ENCODE measurements at places on chromosomes 2 and 18. TPM values are rescaled to one million over a fixed set of nuclear protein-coding genes. Genes with fewer than 3 reads are reported as not detected.

- DNase-seq: no peak
- H3K36me3 ChIP-seq: peaks cover 37% of the 10 kb centered on the region
- no peaks in the 10 kb centered on the region for H3K4me1 ChIP-seq
- H3K27ac ChIP-seq: no peak overlapping the region
These were observed 75.6 kb upstream of the TACR1 start for GRCh38 chr2:75274936-75275335.

- H3K4me3 ChIP-seq: no peak overlapping the region
- H3K36me3 ChIP-seq: no peaks in the 10 kb centered on the region
- no peak for DNase-seq
- H3K27me3 ChIP-seq: no peaks in the 10 kb centered on the region
These were observed 86.9 kb downstream of the EHBP1 start for GRCh38 chr2:62792408-62792807.

- no peaks in the 10 kb centered on the region for H3K4me1 ChIP-seq
- DNase-seq: no peak
- H3K27me3 ChIP-seq: no peaks in the 10 kb centered on the region
- peaks cover 25% of the 10 kb centered on the region for H3K36me3 ChIP-seq
- no peak overlapping the region for H3K27ac ChIP-seq
These were observed 13.6 kb downstream of the DCAF17 start for GRCh38 chr2:171447675-171448074.

DNA sequence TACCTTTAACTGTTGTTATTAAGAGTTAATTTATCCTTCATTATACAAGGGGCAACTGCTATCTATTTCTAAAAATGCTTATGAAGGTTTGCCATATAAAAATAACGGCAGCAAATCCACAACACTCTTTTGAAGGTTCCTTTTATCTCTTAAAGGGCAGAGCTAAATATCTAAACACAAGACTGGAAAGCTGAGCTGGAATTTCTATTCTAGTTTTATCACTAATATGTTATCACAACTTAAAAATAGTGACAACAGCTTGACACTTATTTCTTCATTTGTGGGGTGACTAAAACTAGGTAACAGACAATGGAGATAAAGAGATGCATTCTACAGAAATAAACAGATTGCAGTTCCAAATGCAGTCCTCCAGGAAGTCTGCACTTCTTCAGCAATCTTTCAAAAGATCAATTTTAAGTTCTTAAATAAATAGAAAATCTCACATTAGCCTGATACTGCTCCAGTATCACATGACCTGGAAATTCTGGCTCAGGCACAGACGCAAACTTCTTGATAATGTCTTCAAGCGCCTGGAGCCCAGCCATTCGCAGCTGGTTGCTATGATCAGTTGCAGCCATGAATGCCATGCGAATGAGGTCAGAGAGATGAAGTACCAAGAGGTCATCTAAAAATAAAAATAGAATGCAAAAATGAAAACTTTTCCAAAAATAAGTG, 54.0 kb upstream of the STRN start:
- H3K27ac ChIP-seq: no peak overlapping the region
- DNase-seq: no peak
- no peaks in the 10 kb centered on the region for H3K4me1 ChIP-seq
- no peak overlapping the region for H3K4me3 ChIP-seq
- no peaks in the 10 kb centered on the region for H3K27me3 ChIP-seq
- peaks cover 18% of the 10 kb centered on the region for H3K36me3 ChIP-seq

DNA sequence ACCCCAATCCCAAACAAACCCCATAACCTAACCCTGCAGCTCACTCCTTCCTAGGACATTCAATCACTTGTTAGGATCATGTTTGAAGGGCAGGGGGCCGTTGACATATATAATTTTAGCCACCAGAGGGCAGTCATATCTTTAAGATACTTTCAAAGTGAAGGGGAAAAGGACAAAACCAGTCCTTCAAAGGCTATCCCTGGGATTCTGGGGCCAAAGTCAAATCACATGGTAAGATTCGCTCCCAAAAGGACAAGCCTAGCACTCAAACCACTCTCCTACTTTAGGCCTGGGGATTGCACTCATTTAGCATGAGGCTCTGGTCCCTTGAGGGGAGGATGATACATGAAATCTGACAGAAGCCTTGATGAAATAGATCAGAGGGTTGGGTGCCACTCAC, 44.6 kb downstream of the HAUS1 start:
- H3K27ac ChIP-seq: peak overlapping the region; percentile 65
- peak; percentile 73 for DNase-seq

The GKN2 gene
- not detected for total RNA-seq

DNA sequence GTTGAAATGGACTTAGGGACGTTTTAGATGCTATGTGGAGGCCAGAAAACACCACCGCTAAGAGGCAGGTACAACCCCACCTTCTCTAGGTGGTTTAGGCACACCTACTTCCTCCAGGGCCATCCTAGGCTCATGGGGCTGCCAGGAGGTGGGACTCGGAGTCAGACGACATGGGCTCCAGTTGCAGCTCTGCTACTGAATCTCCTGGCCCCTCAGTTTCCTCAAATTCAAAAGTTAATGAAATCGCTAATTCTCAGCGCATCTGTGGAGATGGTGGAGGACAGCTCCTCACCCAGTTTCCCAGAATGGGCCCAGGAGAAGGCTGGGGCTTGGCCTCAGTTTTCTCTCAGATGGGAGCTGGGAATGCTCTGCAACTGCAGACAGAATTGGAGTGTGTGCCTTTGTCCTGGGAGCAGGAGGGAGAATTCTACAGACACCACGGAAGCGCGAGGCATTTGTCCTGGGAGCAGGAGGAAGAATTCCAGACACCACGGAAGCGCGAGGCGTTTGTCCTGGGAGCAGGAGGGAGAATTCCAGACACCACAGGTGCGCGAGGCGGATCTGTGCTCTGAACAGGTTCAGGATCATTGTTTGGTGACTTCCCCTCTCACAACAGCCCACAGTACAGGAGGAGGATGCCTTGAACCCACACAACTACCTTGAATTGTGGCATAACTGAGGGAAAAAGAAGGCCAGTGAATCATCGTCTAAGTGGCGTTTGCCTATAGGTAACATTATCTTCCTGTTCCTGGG, 103.7 kb upstream of the PXDN start:
- H3K27me3 ChIP-seq: peaks cover 8% of the 10 kb centered on the region
- no peak overlapping the region for H3K4me3 ChIP-seq
- DNase-seq: no peak
- no peaks in the 10 kb centered on the region for H3K36me3 ChIP-seq

The HOXD1 gene
- total RNA-seq: not detected

- no peak overlapping the region for H3K4me3 ChIP-seq
- H3K36me3 ChIP-seq: no peaks in the 10 kb centered on the region
- DNase-seq: no peak
- H3K4me1 ChIP-seq: no peaks in the 10 kb centered on the region
- H3K27ac ChIP-seq: no peak overlapping the region
These were observed 475.3 kb downstream of the RIT2 start for GRCh38 chr18:42640160-42640559.

- H3K27me3 ChIP-seq: peaks cover 5% of the 10 kb centered on the region
- no peaks in the 10 kb centered on the region for H3K4me1 ChIP-seq
- no peak overlapping the region for H3K27ac ChIP-seq
- DNase-seq: no peak
These were observed 82.3 kb downstream of the MYCN start for GRCh38 chr2:16022548-16023240.

The OXER1 gene
- 0.40 TPM for total RNA-seq

GRCh38 chr2:6952101-6952500, 34.9 kb downstream of the RNF144A start:
- no peaks in the 10 kb centered on the region for H3K27me3 ChIP-seq
- H3K27ac ChIP-seq: no peak overlapping the region
- no peak overlapping the region for H3K4me3 ChIP-seq
- peaks cover 11% of the 10 kb centered on the region for H3K36me3 ChIP-seq
- DNase-seq: no peak

The TNP1 gene
- total RNA-seq: not detected

The CHRND gene
- total RNA-seq: not detected

GRCh38 chr18:57480733-57481132, 45.6 kb downstream of the ONECUT2 start:
- H3K4me3 ChIP-seq: no peak overlapping the region
- DNase-seq: no peak
- no peak overlapping the region for H3K27ac ChIP-seq
- no peaks in the 10 kb centered on the region for H3K36me3 ChIP-seq

The SLC9A4 gene
- not detected for total RNA-seq

The CFAP65 gene
- not detected for total RNA-seq

DNA sequence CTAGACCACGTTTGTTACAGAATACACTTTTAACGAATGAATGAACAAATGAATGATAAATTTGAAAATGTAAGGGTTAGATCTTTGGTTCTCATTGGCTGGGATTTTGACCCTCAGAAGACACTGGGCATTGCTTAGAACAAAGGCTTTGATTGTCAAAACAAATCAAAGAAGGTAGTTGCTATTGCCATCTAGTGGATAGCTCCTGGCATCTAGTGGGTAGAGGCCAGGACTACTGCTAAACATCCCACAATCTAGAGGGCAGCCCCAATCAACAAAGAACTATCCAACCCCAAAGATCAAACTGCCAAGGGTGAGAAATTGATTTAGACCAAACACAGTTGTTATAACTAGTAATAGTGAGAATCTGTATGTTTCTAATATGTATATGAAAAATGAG, 552.3 kb downstream of the KCNJ3 start:
- no peak for DNase-seq
- no peaks in the 10 kb centered on the region for H3K27me3 ChIP-seq
- H3K4me1 ChIP-seq: no peaks in the 10 kb centered on the region
- no peaks in the 10 kb centered on the region for H3K36me3 ChIP-seq
- no peak overlapping the region for H3K4me3 ChIP-seq

GRCh38 chr18:9952633-9953416, 39.0 kb downstream of the VAPA start:
- H3K36me3 ChIP-seq: peaks cover 39% of the 10 kb centered on the region
- peaks cover 12% of the 10 kb centered on the region for H3K4me1 ChIP-seq
- no peak overlapping the region for H3K4me3 ChIP-seq
- no peak overlapping the region for H3K27ac ChIP-seq
- DNase-seq: no peak
- H3K27me3 ChIP-seq: no peaks in the 10 kb centered on the region

DNA sequence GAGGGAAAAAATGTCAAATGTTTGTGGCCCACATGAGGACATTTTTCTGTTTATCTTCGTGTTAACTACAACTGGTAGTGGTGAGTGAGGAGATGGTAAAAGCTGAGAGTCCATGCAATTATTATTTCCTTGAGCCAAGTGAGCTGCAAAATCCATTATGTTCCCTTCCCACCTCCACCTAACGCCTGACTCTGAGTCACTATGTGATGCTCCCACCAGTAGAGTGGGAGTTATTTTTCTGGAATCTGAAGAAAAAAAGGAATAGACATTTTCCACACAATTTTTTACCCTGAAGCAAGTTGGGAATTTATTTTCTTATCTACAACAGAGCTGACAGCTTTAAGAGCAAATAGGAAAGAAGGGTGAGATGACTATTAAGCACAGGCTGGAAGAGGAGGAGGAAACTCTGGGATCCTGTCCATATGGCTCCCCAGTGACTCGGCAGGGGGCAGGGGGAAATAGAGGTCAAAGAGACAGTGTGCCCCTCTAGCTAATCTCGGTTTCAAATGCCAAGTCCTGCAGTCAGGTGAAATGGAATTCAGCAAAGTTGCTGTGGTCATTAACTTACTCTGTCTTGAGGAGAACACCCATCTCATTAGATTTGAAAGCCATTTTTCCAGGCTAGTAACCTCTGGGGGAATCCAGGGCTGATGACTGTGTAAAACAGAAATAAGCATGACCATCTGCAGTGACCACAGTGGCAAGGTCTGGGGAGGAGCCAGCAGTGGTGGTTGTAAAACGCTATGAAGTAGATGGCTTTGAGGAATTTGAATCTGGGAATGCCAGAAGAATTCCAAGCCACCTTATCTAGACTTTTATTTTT, 463.9 kb downstream of the STK39 start:
- H3K27me3 ChIP-seq: no peaks in the 10 kb centered on the region
- DNase-seq: no peak
- no peaks in the 10 kb centered on the region for H3K4me1 ChIP-seq
- no peak overlapping the region for H3K4me3 ChIP-seq
- no peak overlapping the region for H3K27ac ChIP-seq
